ENCODE measurements at places on chromosomes 13 and 19. TPM values are rescaled to one million over a fixed set of nuclear protein-coding genes. Genes with fewer than 3 reads are reported as not detected.

GRCh38 chr19:51327066-51328001, 14.6 kb downstream of the VSIG10L start:
- no peak overlapping the region for H3K27ac ChIP-seq
- peak; percentile 45 for DNase-seq
- peaks cover 6% of the 10 kb centered on the region for H3K27me3 ChIP-seq

- no peak for DNase-seq
- H3K27ac ChIP-seq: no peak overlapping the region
- no peak overlapping the region for H3K4me3 ChIP-seq
- H3K27me3 ChIP-seq: peaks cover 63% of the 10 kb centered on the region
These were observed 1.2 kb downstream of the CD70 start for GRCh38 chr19:6589711-6590257.

DNA sequence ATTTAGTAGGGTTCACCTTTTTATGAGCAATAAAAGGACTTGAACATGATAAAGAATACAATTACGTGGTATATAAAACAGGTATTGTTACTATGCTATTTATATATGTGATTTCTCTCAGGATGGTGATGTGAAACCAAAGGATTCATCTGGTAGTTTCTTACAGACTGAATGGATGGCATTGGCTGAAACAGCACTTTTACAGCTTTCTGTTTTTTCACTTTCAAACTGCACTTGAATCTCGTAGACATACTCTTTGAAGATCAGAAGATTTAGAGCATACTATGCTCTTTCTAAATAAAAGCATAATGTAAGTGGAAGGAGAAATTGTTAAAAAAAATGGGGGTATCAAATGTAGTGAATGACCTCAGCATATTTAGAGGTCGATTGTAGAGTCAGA, 354.8 kb downstream of the HS6ST3 start:
- no peak overlapping the region for H3K27ac ChIP-seq
- H3K4me1 ChIP-seq: no peaks in the 10 kb centered on the region
- DNase-seq: no peak
- no peaks in the 10 kb centered on the region for H3K27me3 ChIP-seq
- no peak overlapping the region for H3K4me3 ChIP-seq

FGF14 gene
- polyA plus RNA-seq: 0.64 TPM

- no peaks in the 10 kb centered on the region for H3K36me3 ChIP-seq
- peaks cover 4% of the 10 kb centered on the region for H3K27me3 ChIP-seq
- no peak overlapping the region for H3K27ac ChIP-seq
- H3K4me1 ChIP-seq: peaks cover 15% of the 10 kb centered on the region
These were observed 1.9 kb upstream of the FXYD7 start for GRCh38 chr19:35140962-35141836.

GRCh38 chr19:20245309-20245708, 78.3 kb downstream of the ZNF486 start:
- no peak for DNase-seq
- H3K4me3 ChIP-seq: no peak overlapping the region
- no peaks in the 10 kb centered on the region for H3K27me3 ChIP-seq
- H3K27ac ChIP-seq: no peak overlapping the region
- no peaks in the 10 kb centered on the region for H3K36me3 ChIP-seq

COL4A1 gene
- 127 TPM for polyA plus RNA-seq

GRCh38 chr13:75682326-75682725, 46.2 kb downstream of the LMO7 start:
- no peaks in the 10 kb centered on the region for H3K27me3 ChIP-seq
- no peak overlapping the region for H3K4me3 ChIP-seq
- H3K4me1 ChIP-seq: no peaks in the 10 kb centered on the region
- H3K36me3 ChIP-seq: no peaks in the 10 kb centered on the region
- no peak overlapping the region for H3K27ac ChIP-seq
- DNase-seq: no peak

GRCh38 chr13:61765181-61765742, 349.6 kb upstream of the PCDH20 start:
- H3K27ac ChIP-seq: no peak overlapping the region
- no peak for DNase-seq
- no peak overlapping the region for H3K4me3 ChIP-seq
- no peaks in the 10 kb centered on the region for H3K27me3 ChIP-seq
- no peaks in the 10 kb centered on the region for H3K4me1 ChIP-seq

- H3K4me1 ChIP-seq: no peaks in the 10 kb centered on the region
- H3K36me3 ChIP-seq: no peaks in the 10 kb centered on the region
- H3K4me3 ChIP-seq: no peak overlapping the region
- no peak for DNase-seq
- H3K27me3 ChIP-seq: no peaks in the 10 kb centered on the region
These were observed 31.7 kb downstream of the TSHZ3 start for GRCh38 chr19:31317570-31317969.

PLIN4 gene
- polyA plus RNA-seq: 0.09 TPM

DNA sequence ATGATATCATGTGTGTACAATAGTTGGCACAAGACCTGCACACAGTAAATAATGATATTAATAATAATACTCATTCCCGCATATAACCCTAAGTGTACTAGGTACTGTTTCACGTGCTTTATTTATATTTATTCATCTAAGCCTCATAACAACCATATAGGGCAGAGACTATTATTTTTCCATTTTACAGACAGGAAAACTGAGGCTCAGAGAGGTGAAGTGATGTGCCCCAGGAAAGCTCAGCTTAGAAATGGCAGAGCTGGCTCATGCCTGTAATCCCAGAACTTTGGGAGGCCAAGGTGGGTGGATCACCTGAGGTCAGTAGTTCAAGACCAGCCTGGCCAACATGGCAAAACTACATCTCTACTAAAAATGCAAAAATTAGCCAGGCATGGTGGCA, 13.6 kb downstream of the ACP7 start:
- H3K36me3 ChIP-seq: no peaks in the 10 kb centered on the region
- no peak overlapping the region for H3K4me3 ChIP-seq
- no peaks in the 10 kb centered on the region for H3K4me1 ChIP-seq
- H3K27ac ChIP-seq: no peak overlapping the region
- H3K27me3 ChIP-seq: peaks cover 17% of the 10 kb centered on the region

DNA sequence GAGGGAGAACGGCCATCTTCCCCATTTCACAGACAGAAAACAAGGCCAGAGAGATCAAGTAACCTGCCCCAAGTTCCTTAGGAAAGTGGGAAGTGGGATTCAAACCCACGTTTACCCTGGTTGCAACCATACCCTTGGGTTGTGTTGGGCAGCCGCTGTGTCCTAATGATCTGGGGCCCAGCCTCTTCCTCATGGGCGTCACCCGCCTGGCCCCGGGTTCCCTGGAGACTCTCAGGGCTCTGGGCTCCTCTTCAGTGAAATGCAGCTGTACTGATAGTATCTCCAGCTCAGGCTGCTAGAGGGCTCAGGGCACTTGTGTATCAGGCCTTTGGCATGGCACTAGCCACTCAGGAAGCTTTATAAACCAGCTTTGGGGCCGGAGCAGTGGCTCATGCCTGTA, 9.8 kb downstream of the TMED1 start:
- H3K36me3 ChIP-seq: no peaks in the 10 kb centered on the region
- H3K27ac ChIP-seq: no peak overlapping the region
- peak; percentile 7 for DNase-seq
- H3K27me3 ChIP-seq: no peaks in the 10 kb centered on the region
- H3K4me1 ChIP-seq: no peaks in the 10 kb centered on the region

DNA sequence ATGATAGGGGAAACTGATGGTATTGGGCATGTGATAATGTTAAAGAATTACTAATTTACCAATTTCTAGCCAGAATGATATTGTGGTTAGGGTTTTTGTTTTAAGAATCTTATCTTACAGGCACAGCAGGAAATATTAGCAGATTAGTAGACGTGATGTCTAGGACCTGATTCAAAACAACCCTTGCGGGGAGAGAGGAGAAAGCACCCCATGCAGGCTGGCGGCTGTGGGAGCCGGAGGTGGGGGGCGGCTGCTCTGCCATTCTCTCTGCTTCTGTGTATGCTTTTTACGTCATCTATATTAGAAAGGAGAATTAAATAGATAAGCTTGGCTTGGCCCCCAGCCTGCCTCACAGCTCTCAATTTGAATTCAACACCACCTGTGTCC, 41.5 kb downstream of the MLLT1 start:
- no peaks in the 10 kb centered on the region for H3K36me3 ChIP-seq
- no peak overlapping the region for H3K4me3 ChIP-seq

GRCh38 chr13:38767506-38768265, 80.8 kb downstream of the FREM2 start:
- no peaks in the 10 kb centered on the region for H3K4me1 ChIP-seq
- no peak overlapping the region for H3K4me3 ChIP-seq
- no peak for DNase-seq
- no peak overlapping the region for H3K27ac ChIP-seq
- H3K27me3 ChIP-seq: no peaks in the 10 kb centered on the region
- no peaks in the 10 kb centered on the region for H3K36me3 ChIP-seq

CYP4F12 gene
- polyA plus RNA-seq: 0.42 TPM

GRCh38 chr13:46389457-46390451, 2.7 kb upstream of the RUBCNL start:
- H3K36me3 ChIP-seq: no peaks in the 10 kb centered on the region
- H3K4me3 ChIP-seq: no peak overlapping the region
- peak; percentile 68 for DNase-seq
- no peaks in the 10 kb centered on the region for H3K4me1 ChIP-seq

DNA sequence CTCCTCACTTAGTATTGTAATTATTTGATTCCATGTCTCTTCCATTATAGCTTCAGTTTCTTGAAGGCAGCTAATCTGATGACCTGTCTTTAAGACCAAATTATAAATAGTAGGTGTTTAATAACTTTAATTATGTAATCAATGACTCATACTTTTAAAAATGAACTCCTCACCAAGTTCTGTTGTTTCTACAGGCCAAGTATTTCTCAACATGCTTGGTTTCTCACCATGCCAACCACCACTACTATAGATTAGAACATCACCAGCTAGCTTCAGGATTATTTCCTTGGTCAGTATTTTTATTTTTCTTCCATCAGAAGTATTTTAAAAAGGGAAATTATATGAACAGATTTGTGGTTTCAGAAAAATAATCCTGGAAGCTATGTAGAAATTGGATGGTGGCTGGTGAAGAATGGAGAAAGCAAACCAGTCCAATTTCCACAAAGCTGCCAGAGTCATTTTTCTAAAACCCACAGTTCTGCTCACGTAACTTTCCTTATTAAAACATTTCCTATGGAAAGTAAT, 237.7 kb upstream of the DACH1 start:
- DNase-seq: no peak
- no peaks in the 10 kb centered on the region for H3K27me3 ChIP-seq
- no peaks in the 10 kb centered on the region for H3K4me1 ChIP-seq
- no peak overlapping the region for H3K27ac ChIP-seq
- H3K36me3 ChIP-seq: no peaks in the 10 kb centered on the region

DNA sequence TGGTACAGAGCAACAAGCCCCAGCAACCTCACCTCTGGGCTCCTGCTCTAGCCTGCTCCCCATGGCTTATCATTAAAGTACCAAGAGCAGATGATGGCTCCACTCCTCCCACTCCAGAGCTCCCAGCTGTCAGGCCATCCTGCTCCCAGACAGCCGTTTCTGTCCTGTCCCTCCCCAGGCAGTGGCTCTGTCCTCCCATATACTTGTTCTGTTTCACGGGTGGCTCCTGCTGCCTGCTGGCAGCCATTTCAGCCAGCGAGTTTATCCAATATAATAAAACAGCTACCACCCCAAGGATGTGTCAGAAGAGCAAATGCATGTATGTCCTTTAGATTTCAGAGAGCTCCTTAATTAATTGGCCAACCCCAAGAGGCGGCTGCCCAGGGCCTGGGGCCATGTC, 79.4 kb upstream of the VSTM2B start:
- no peaks in the 10 kb centered on the region for H3K36me3 ChIP-seq
- no peak for DNase-seq
- H3K4me3 ChIP-seq: no peak overlapping the region
- no peaks in the 10 kb centered on the region for H3K4me1 ChIP-seq

ZNF649 gene
- polyA plus RNA-seq: 2.7 TPM

DNA sequence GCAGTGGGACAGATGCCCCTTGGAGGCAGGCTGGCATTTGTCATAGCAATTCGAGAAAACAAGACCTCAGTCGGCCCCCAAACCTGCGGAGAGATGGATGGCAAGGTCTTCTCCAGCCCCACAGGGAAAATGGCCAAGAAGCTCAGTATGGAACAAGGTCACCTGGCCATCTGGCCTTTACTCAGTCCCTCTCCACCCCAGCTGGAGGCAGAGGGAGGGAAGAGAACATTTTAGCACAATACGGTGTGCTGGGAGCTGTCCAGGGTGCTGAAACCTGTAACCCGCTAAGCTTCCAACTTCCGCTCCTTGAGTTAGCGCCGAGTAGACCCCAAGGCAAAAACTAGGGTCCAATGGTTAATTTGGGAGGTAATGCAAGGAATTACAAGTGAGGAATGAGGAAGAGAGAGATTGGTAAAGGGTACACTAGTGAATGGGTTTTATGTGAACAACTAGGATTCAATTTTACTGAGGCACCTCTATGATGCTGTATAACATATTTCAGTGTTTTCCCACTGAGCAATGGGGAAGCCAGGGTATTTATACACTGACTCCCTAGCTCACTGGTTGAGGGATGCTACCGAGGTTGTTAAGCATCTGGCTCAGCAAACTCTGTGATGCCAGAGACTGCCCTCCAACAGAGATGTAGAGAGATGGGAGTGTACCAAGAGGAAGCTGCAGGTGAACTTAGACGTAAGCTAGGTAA, 64.3 kb downstream of the CACNA1A start:
- H3K4me3 ChIP-seq: no peak overlapping the region
- H3K27me3 ChIP-seq: no peaks in the 10 kb centered on the region
- no peaks in the 10 kb centered on the region for H3K36me3 ChIP-seq
- no peaks in the 10 kb centered on the region for H3K4me1 ChIP-seq
- DNase-seq: peak; percentile 35
